Fibroblast of mammary gland (primary cell): ENCODE measurements at places on chromosomes 13 and 19.

GRCh38 chr19:35042056-35042730 lies 672 bp downstream of the HPN start:
- DNase-seq, result no peak

- DNase-seq, result no peak
These were observed 396.9 kb downstream of the DLEU7 start for GRCh38 chr13:50446611-50447010.

DNA sequence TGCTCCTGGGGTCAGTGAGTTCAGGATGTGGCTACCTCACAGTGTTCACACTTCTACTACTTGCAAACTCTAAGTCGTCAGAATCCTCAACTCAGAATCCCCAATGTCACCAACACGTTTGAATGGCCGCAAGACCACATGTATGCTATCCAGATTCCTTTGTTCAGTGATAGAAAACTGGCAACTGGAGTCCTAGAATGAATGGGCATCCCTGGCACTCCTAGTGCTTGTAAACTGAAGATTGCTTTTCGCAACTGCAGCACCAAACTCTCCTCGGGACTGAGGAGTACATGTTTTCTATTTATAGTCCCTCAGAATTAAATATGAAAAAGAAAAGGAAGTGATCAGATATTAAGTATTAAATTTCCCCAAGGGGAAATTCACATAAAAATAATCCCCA lies 4.9 kb downstream of the SMAD9 start:
- no peak for DNase-seq

GRCh38 chr19:18634612-18635297 lies 2.1 kb upstream of the KLHL26 start:
- DNase-seq, result no peak

- peak; percentile 65 for DNase-seq
These were observed 50.5 kb downstream of the COLGALT1 start for GRCh38 chr19:17605761-17606589.

DNA sequence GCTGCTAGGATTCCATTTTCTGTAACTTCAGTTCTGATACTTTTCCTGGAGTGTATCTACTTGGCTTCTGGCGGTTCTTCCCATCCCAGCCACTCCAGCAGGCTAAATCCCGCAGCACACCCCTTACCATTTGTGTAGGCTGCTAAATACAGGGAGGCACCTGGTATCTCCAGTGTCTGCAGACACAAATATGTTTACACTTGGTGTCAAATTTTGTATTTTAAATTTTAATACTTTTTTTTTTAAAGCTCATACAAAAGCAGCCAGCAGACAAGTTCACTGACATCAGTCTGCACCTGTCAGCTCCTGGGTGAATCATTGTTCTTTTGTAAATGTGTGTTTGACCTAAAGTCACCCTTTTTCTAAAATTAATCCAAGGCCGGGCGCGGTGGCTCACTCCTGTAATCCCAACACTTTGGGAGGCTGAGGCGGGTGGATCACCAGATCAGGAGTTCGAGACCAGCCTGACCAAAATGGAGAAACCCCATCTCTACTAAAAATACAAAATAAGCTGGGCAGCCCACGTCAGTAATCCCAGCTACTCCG lies 3.4 kb upstream of the ZSCAN4 start:
- no peak for DNase-seq

DNA sequence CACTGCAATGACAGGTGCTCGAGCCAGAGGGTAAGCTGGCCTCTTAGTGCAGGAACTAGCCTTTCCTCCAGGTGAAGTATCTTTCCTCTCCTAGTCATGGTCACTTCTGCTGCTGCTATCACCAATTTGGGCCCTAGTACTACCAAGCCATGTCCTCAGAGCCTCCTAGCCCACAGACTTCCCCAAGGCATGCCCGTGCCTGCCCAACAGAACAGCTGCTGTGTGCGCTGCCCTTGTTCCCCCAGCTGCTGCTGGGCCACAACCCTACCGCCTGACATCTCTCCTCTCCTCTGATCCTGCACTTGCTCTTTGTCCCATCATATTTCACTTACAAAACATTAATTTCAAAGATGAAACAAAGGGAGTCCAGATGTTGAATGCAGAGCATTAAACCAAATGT lies 168.5 kb upstream of the FREM2 start:
- DNase-seq, result no peak

DNA sequence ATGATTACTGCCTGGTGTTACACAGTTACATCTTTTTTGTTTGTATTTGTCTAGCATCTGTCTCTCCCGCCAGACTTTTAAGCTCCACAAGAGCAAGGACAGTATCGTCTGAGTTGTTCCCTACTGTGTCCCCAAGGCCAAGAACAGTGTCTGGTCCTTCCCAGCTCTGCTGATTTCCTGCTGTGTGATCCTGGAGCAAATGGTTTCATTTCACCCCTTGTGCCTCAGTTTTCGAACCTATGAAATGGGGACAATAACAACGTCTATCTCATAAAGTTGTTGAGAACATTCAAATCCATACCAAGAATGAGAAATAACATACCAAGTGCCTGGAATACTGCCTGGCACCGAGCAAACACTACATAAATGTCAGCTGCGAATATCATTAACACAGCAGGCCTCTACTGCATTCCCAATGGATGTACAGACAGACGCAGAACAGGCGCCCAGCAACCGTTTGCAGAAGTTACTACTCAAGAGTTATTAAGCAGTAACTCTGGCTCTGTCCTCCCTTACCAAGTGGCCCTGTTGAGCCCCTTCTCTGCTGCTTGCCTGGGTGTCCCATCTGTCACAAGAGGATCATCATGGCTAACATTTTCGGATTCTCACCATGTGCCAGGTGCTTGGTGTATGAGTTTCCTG lies 11.4 kb downstream of the XRCC1 start:
- no peak for DNase-seq

DNA sequence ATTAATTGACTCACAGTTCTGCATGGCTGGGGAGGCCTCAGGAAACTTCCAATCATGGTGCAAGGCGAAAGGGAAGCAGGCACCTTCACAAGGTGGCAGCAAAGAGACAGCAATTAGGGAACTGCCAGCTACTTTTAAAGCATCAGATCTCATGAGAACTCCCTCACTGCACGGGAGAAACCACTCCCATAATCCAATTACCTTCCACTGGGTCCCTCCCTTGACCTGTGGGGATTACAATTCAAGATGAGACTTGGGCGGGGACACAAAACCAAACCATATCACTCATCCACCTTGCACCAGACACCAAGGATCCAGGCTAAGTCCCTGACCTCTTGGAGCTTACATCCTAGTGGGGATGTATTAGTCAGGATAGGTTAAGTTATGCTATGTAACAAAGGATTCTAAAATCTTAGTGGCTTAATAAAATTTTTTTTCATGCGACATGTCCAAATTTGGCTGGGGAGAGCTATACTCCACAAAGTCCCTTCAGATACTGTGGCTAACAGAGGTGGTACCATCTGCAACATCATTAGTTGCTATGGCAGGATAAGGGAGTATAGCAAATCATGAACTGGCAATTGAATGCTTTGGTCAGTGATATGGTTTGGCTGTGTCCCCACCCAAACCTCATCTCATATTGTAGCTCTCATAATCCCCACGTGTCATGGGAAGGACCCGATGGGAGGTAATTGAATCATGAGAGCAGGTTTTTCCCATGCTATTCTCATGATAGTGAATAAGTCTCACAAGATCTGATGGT lies 8.3 kb upstream of the FAM187B start:
- DNase-seq, result no peak

DNA sequence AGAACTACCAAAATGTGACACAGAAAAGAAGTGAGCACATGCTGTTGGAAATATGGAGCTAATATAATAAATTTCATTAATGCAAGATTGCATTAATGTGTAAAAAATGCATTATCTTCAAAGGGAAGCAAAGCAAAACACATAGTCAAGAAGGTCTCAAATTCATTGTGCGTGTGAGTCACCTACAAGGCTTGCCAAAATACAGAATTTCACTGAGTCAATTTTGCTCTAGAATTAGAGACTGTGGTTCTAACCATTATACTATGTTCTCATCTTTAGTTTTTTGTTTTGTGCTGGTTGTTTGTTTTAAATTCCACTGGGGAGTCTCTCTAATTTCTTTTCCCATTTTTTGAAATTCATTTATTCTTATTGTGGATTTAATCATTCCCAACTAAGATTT lies 149.8 kb upstream of the SLITRK1 start:
- peak; percentile 12 for DNase-seq

DNA sequence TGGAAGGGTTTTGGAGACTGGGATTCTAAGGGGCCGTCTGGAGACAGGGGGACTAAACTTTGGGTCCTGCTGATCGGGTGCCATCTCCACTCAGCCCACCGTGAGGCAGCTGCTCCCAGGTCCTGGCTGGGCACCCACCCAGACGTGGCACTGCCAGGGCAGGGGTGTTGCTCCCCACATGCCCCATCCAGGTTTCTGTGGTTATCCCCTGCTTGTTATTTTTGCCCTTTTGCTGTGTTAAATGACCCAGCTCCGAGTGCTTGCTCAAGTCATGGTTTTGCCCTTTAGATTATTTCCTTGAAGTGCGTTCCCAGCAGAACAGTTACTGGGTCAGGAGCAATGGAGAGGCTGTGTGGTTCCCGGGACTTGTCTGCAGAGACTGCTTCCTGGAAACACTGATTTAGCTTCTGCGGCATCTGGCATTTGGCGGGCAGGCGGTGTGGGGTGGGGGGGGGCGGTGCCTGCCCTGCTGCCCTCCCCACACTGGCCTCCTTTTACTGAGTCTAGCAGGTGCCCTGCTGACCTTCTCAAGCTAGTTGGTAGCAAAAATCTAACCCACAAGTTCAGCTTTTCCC lies 1.9 kb downstream of the RAB11B start:
- peak; percentile 36 for DNase-seq
